ENCODE measurements at places on chromosomes 5 and 9.

GRCh38 chr9:36318212-36318802 is 60.1 kb upstream of the GNE start:
- no peak for DNase-seq

DNA sequence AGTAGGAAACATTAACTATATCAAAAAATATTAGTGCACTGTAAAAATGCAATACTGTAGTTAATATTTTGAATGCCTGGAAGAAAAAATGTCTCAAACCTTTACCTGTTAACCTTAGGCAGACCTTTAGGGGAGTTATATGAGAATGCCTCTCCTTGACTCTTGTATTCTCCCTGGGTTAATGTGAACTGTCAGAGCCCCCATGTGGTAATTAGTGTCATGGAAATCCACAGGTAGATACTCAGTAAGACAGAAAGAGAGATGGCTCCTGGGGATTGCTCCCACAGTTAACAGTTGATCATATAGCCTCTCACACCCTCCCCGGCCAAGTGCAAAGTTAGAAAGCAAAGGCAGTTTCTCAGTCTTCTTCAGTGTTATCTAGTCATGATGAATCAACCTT is 742.8 kb downstream of the NR2F1-AS1 start:
- DNase-seq: no peak

DNA sequence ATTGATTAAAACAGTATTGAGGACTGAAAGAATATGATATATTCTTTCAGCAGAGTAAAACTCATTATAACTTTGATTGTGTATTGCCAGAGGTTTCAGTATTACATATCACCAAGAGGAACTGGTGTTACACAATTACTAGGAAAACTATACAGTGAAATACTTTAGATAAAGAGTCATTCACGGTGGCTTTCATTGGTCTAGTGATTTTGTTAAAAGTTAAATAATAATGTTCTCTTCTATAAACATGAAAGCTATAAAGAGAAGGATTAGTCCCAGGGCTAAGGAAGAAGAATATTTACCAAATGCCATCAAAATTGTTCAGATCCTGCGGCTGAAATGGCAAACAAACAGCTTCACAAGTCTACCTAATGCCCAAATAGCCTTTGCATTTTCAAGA is 306.2 kb downstream of the SEMA5A start:
- no peak for DNase-seq

GRCh38 chr5:90161414-90161813 is 248.1 kb downstream of the CETN3 start:
- DNase-seq: no peak

DNA sequence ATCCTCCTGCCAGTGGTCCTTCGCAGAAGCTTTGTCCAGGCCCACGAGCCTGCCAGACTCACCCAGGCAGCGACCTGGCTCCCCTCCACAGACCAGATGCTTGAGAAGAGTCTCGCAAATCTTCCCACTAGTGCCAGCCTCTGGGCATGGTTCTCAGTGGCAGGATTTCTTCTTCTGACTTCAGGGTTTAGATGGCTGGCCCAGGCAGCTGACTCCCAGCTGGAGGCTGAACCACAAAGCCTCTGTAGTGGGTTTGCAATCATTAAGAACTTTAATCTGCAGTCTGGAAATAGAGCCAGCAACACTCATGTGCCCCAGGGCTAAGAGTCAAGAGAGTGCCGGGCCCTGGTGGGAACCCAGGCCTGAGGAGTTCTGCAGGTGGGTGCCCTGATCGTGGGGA is 90.6 kb upstream of the ICE1 start:
- no peak for DNase-seq

DNA sequence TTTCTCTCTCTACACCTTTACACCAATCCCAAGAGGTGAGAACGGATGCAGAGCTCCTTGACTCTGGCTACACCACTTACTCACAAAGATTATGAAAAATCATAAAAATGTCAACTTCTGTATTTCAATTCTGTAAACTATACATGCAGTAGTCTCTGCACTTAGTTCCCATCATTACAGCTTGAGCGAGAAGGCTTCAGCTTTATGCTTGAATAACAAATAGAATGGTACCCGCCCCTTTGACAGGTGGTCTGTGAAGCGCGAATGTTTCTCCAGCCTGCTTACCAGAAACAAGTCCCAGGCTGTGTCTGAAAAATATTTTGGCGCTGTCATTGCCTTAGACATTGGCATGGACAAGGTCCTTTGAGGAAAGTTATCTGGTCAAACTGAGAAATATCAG is 562.4 kb upstream of the CLINT1 start:
- no peak for DNase-seq
